ENCODE measurements at places on chromosomes 13 and 19. TPM values are rescaled to one million over a fixed set of nuclear protein-coding genes. Genes with fewer than 3 reads are reported as not detected.

ADGRE3 gene
- total RNA-seq = not detected

GCDH gene
- total RNA-seq = 51.6 TPM

SHKBP1 gene
- 136 TPM for total RNA-seq

SELENOV gene
- not detected for total RNA-seq

C19orf18 gene
- 0.21 TPM for total RNA-seq

FLT3 gene
- total RNA-seq = not detected

ZNF221 gene
- total RNA-seq = 0.92 TPM

INSL3 gene
- 6.9 TPM for total RNA-seq

BSG gene
- total RNA-seq = 304 TPM

- H3K4me1 ChIP-seq = no peaks in the 10 kb centered on the region
- no peak overlapping the region for H3K4me3 ChIP-seq
- H3K27ac ChIP-seq = no peak overlapping the region
These were observed 13.2 kb downstream of the CBY2 start for GRCh38 chr13:45715351-45715750.

DNA sequence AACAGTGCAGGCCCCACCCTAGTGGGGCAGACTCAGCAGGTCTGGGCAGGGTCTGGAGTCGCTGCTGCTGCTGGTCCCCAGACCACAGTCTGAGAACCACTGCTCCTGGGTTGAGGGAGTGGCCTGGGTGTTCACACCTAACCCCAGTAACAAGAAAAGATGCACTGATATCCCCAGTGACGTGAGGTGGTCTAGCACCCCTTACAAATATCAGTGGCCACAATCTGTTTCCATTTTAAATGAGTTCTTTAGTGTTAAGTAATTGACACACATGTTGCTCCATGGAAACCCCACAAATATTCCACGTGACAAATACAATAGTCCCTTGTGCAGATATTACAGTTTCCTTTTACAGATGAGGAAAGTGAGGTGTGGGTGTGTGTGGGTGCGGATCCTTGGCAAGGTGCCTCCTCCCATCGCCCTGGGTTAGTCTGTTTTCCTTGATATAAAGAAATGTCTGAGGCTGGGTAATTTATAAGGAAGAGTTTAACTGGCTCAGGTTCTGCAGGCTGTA, 96.3 kb upstream of the GPR183 start:
- H3K27ac ChIP-seq = peak overlapping the region; percentile 82
- H3K36me3 ChIP-seq = peaks cover 30% of the 10 kb centered on the region
- H3K27me3 ChIP-seq = no peaks in the 10 kb centered on the region
- no peak for DNase-seq
- H3K4me3 ChIP-seq = peak overlapping the region; percentile 23

DNA sequence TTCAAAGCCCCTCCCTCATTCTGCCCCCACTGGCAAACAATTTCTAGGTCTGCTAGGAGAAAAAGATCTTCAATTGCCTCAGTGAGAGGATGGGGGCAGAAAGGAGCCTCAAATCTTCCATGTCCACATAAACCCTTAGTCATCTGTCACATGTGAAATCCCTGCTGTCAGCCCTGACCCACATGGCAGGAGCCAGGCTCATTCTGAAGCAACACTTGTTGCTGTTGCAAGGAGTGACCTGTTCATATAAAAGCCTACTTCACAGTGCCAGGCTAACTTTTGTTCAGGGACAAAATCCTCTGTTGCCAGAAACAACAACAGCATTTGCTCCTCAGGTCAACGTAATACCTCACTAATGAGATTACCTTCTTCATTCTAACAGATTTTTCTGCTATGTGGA, 70.5 kb downstream of the IRS2 start:
- no peaks in the 10 kb centered on the region for H3K4me1 ChIP-seq
- no peak for DNase-seq
- peaks cover 18% of the 10 kb centered on the region for H3K27me3 ChIP-seq
- H3K27ac ChIP-seq = no peak overlapping the region
- H3K36me3 ChIP-seq = no peaks in the 10 kb centered on the region

DNA sequence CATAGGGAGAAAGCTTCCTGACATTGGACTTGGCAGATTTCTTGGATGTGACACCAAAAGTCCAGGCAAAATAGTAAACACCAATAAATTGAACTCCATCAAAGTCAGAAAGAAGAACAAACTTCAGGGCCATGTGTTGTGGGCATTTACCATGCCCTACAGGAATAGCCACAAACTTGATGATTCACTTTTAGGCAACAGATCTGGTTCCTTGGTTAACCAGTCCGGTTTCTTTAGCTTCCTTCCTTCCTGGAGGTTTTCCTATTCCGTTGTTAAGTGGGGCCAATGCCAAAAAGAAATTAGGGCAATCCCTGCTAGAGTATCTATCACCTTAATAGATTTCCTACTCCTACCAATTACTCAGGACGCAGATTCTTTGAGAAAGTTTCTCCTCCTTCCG, 25.2 kb downstream of the IGFL1 start:
- H3K36me3 ChIP-seq = no peaks in the 10 kb centered on the region
- H3K4me1 ChIP-seq = no peaks in the 10 kb centered on the region
- DNase-seq = no peak
- peaks cover 53% of the 10 kb centered on the region for H3K27me3 ChIP-seq
- no peak overlapping the region for H3K27ac ChIP-seq
- no peak overlapping the region for H3K4me3 ChIP-seq

GRCh38 chr19:13622766-13623715, 116.8 kb upstream of the CACNA1A start:
- peaks cover 32% of the 10 kb centered on the region for H3K27me3 ChIP-seq
- no peak for DNase-seq
- no peaks in the 10 kb centered on the region for H3K4me1 ChIP-seq
- no peak overlapping the region for H3K27ac ChIP-seq
- no peak overlapping the region for H3K4me3 ChIP-seq

DNA sequence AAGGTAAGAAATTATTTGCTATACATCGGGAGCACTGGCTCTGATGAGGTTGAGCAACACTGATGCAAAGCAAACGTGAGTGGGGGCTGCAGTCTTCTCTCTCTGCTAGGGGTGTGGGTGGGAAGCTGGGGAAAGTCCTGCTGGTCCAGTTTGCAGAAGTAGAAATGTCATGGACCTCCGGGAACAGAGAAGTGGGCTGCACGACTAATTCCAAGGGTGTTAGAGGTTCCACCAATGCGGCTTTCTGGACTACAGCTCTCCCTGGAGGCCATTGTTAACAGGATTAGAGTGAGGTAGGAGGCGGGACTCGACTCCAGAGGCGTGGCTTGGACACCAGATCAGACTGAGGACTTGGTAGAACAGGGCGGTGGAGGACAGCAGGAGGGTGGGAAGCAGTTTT, 5.7 kb upstream of the FBXO27 start:
- no peaks in the 10 kb centered on the region for H3K4me1 ChIP-seq
- no peak for DNase-seq
- H3K27me3 ChIP-seq = peaks cover 22% of the 10 kb centered on the region
- H3K27ac ChIP-seq = no peak overlapping the region

DNA sequence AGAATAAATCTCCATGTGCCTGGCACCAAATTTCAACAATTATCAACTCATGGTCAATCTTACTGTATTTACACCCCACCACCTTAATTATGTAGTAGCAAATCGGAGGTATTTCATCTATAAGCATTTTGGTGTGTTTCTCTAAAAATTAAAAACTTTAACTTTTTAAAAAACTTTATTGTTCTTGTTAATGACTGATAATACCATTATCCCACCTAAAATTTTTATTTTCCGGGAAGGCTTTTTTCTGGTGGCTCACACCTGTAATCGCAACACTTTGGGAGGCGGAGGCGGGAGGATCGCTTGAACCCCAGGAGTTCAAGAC, 453 bp upstream of the PDCD2L start:
- H3K36me3 ChIP-seq = peaks cover 38% of the 10 kb centered on the region
- H3K4me3 ChIP-seq = peak overlapping the region; percentile 92
- H3K27me3 ChIP-seq = no peaks in the 10 kb centered on the region
- DNase-seq = no peak

- H3K4me3 ChIP-seq = no peak overlapping the region
- no peaks in the 10 kb centered on the region for H3K36me3 ChIP-seq
These were observed 142.2 kb downstream of the MZT1 start for GRCh38 chr13:72585254-72585653.

GRCh38 chr13:35724446-35724845, 248.0 kb upstream of the MAB21L1 start:
- DNase-seq = no peak
- no peak overlapping the region for H3K27ac ChIP-seq
- H3K4me3 ChIP-seq = no peak overlapping the region
- H3K36me3 ChIP-seq = no peaks in the 10 kb centered on the region

- H3K4me1 ChIP-seq = no peaks in the 10 kb centered on the region
- no peak for DNase-seq
- no peak overlapping the region for H3K27ac ChIP-seq
- H3K4me3 ChIP-seq = no peak overlapping the region
These were observed 26.9 kb downstream of the GGACT start for GRCh38 chr13:100561599-100562204.

GRCh38 chr13:112575675-112576074, 12.3 kb downstream of the TUBGCP3 start:
- no peaks in the 10 kb centered on the region for H3K27me3 ChIP-seq
- peaks cover 38% of the 10 kb centered on the region for H3K4me1 ChIP-seq
- H3K4me3 ChIP-seq = no peak overlapping the region
- no peak overlapping the region for H3K27ac ChIP-seq
- H3K36me3 ChIP-seq = peaks cover 41% of the 10 kb centered on the region
- no peak for DNase-seq

DNA sequence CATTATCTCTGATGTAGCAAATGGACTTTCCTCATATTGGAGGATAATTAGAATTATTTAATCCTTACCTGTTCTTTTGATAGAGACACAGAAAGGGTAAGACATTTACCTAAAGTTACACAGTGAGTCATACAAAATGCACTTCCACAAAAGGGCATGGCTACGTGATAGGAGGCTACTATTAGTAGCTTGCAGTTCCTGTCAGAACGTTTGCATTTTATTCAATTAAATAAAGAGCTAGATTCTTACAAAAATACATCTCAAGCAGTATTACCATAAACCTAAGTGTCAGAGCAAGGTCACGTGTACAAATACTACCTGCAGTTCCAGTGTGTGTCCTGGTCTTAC, 120.6 kb downstream of the ESD start:
- H3K36me3 ChIP-seq = peaks cover 4% of the 10 kb centered on the region
- no peak overlapping the region for H3K4me3 ChIP-seq
- peaks cover 17% of the 10 kb centered on the region for H3K4me1 ChIP-seq
- DNase-seq = no peak

- H3K4me1 ChIP-seq = peaks cover 3% of the 10 kb centered on the region
- H3K36me3 ChIP-seq = no peaks in the 10 kb centered on the region
- H3K4me3 ChIP-seq = no peak overlapping the region
- DNase-seq = no peak
- peaks cover 8% of the 10 kb centered on the region for H3K27me3 ChIP-seq
These were observed 117.9 kb downstream of the STOML3 start for GRCh38 chr13:38872693-38873092.

DNA sequence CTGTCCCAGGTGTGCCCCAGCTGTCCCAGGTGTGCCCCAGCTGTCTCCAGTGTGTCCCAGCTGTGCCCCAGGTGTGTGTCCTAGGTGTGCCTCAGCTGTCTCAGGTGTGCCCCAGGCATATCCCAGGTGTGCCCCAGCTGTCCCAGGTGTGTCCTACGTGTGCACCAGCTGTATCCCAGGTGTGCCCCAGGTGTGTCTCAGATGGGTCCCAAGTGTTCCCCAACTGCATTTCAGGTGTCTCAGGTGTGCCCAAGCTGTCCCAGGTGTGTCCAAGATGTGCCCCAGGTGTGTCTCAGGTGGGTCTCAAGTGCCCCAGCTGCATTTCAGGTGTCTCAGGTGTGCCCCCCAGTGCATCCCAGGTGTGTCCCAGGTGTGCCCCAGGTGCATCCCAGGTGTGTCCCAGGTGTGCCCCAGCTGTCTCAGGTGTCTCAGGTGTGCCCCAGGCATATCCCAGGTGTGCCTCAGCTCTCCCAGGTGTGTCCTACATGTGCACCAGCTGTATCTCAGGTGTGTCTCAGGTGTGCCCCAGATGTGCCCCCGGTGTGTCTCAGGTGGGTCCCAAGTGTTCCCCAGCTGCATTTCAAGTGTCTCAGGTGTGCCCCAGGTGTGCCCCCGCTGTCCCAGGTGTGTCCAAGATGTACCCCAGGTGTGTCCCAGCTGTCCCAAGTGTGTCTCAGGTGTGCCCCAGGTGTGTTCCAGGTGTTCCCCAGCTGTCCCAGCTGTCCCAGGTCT, 1.3 kb upstream of the GRK1 start:
- DNase-seq = no peak
- H3K4me3 ChIP-seq = no peak overlapping the region
- no peaks in the 10 kb centered on the region for H3K4me1 ChIP-seq
- no peak overlapping the region for H3K27ac ChIP-seq

DNA sequence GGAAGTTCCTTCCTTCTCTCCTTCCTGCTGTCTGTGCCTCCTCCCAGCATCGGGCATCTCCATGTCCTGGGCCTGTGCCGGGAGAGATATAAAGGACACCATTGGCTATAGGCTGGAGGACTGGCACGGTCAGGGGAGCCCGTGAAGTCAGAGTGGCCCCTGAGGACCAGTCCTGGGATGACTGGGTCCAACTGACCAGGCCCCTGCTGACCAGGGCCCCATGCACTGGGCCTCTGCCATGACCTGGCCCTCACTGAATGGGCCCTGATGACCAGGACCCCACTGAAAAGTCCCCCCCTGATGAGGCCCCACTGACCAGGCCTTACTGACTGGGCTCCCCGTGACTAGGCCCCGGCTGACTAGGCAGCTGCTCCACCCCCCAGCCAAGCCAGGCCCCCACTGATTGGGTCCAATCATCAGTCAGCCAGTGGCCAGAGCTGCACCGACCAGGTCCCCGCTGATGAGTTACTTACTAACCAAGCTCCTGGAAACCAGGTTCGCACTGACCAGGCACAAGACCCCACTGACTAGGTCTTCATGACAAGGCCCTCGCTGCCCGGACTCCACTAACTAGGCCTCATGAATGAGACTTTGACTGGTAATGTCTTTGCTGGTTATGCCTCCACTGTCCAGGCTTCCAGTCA, 20.0 kb upstream of the ZNF14 start:
- no peak overlapping the region for H3K27ac ChIP-seq
- no peaks in the 10 kb centered on the region for H3K27me3 ChIP-seq
- DNase-seq = no peak
- H3K36me3 ChIP-seq = peaks cover 3% of the 10 kb centered on the region

DNA sequence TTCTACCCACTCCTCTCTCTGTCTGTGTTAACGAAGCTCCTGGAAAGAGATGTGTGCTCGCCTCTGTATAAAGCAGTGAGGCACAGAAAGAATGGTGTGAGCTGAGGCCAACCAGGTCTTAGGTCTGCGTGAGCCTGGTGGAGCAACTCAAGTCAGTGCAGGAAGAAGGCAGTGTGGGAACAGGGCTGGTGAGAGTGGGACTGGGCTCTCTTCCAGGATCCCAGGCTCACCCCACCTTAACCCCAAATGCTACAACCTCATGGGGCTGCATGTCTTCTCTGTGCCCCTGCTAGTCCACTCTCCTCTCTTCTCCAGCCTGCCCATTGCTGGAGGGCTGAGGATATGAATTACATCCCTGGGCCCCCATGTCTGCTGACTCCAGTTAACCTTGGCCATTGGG, 127.4 kb downstream of the DCT start:
- H3K27ac ChIP-seq = no peak overlapping the region
- H3K4me3 ChIP-seq = no peak overlapping the region
- H3K36me3 ChIP-seq = no peaks in the 10 kb centered on the region
- H3K4me1 ChIP-seq = peaks cover 13% of the 10 kb centered on the region
- no peak for DNase-seq

- no peak for DNase-seq
- H3K27ac ChIP-seq = no peak overlapping the region
- no peaks in the 10 kb centered on the region for H3K27me3 ChIP-seq
- no peaks in the 10 kb centered on the region for H3K36me3 ChIP-seq
- no peak overlapping the region for H3K4me3 ChIP-seq
- no peaks in the 10 kb centered on the region for H3K4me1 ChIP-seq
These were observed 193.4 kb downstream of the ITGBL1 start for GRCh38 chr13:101645871-101646270.

Data from activated T-helper 2 cell treated with anti-CD3 and anti-CD28 coated beads, Interferon-gamma antibody, Interleukin-2, Interleukin-4, amounts not matched to agents 10 μg/mL and 5 μg/mL and 100 μg/mL, durations not matched to agents 14 hours and 24 hours and 36 hours (primary cell).